ENCODE measurements at places on chromosomes 7 and 10.

DNA sequence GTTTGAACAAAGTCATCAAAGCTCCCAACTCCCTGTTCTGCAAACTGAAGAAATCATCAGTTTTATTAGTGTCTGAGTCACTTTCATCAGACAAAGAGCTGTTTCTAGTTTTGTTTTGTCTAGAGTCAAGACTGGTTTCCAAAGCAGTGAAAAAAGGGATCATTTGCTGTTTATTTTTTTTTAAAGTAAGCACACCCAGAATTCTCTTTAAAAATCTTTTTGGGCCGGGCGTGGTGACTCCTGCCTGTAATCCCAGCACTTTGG lies 972.0 kb upstream of the CELF2 start:
- no peak for DNase-seq

- DNase-seq: no peak
Measured at GRCh38 chr7:117582219-117582704, 102.4 kb downstream of the CFTR start.

- no peak for DNase-seq
Measured at GRCh38 chr7:144941127-144941526, 105.3 kb upstream of the TPK1 start.

- no peak for DNase-seq
Measured at GRCh38 chr7:115679976-115680375, 350.6 kb downstream of the TFEC start.

GRCh38 chr10:6649903-6650302 lies 69.8 kb upstream of the PRKCQ start:
- no peak for DNase-seq

DNA sequence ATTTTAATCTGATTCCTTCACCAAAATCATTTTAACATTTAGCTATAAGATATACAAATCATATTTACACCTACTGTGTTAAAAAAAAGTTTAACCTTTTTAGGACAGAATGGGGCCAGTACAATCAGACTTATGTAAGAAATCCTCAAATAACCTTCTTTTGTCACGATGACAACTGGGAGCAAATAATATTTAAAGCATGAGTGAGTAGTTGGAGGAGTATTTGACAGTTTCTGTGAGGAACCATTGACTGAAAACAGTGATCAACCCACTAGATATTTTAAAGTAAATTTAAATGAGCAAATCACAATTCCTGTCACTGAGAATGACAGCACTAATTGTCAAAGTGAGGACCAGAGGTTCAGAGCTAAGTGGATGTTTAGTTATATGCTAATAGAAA lies 289.1 kb downstream of the CNTNAP2 start:
- DNase-seq: no peak

- no peak for DNase-seq
Measured at GRCh38 chr10:77493851-77494261, 143.8 kb downstream of the KCNMA1 start.

DNA sequence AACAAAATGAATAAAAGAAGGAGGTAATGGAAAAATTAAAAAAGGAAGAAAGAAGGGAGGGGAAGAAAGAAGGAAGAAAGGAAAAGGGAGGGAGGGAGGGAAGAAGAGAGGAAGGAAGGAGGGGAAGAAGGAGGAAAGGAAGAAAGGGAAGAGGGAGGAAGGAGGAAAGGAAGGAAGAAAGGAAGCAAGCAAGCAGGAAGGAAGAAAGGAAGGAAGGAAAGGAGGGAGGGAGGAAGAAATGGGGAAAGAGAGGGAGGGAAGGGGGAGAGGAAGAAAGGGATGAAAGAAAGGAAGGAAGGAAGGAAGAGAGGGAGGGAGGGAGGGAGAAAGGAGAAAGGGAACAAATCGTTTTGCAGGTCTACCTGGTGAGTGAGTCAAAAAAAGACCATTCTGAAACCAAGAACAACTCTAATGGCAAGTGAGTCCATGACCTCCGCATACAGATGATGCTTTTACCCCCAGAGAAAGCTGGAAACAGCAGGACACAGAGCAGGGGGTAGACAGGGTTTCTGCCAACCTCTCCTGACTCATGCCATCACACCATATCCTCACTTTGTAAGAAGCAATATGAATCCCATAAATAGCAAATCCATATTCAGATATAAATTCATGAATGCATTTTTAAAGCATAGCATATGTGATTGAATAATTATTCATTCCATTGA lies 1112.9 kb upstream of the AUTS2 start:
- no peak for DNase-seq

DNA sequence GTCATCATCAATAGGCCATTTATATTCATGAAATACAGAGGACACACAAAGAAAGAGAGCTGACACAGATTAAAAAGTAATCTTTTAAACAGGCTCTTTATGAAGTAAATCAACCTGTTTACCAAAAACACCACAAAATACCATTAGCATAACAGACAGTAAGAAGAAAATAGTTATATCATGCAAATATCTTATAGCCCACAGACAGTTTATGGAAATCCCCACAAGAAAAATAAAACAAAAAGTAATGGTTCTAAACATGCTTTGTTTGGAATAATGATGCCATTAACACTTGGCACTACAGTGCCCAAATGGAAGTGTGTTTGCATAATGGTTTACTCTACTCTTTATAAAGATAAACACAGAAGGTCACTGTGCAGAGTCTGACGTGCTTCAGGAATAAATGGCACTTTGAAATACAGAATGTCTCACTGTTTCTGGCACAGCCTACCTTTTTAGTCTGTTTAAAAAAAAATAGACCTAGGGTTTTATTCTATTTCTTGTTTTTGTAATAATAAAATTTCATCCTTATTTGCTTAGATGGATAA lies 30.1 kb downstream of the SEMA3D start:
- DNase-seq: no peak

GRCh38 chr7:55591282-55591931 lies 19.1 kb upstream of the VOPP1 start:
- no peak for DNase-seq

DNA sequence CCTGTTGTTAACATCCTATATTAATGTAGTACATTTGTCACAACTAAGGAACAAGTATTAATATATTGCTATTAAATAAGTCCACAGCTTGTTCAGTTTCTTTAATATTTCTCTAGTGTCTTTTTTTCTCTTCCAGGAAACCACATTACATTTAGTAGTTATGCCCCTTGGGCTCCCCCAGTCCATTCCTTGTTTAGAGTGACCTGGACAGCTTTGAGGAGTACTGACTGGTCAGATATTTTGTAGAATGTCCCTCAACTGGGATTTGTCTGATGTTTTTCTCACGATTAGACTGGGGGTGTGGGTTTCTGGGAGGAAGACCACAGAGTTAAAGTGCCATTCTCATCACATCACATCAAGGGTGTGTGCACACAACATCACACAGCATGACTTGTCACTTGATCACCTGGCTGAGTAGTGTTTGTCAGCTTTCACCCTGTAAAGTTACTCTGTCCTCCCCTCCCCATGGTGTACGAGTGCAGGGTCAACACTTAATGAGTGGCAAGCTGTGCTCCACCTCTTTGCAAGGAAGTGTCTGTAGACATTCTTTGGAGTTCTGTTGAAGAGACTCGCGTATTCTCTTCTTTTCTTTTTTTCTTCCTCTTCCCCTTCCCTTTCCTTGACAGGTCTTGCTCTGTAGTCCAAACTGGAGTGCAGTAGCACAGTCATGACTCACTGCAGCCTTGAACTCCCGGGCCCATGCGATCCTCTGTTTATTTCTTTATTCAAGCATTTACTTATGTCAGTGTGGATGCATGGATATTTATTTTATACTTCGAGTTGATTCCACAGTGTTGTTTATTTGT lies 10.2 kb downstream of the LMTK2 start:
- DNase-seq: no peak

DNA sequence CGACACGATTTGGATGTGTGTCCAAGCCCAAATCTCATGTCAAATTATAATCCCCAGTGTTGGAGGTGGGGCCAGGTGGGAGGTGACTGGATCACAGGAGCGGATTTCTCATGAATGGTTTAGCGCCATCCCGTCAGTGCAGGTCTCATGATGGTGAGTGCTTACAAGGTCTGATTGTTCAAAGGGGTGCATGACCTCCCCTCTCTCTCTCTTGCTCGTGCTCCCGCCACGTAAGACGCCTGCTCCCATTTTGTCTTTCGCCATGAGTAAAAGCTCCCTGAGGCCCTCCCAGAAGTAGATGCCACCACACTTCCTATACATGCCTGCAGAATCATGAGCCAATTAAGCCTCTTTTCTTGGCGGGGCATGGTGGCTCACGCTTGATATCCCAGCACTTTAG lies 71.5 kb upstream of the NANOS1 start:
- no peak for DNase-seq

GRCh38 chr7:116384936-116385635 lies 114.5 kb upstream of the CAV2 start:
- no peak for DNase-seq

- no peak for DNase-seq
Measured at GRCh38 chr10:3424111-3424851, 251.7 kb upstream of the PITRM1 start.

DNA sequence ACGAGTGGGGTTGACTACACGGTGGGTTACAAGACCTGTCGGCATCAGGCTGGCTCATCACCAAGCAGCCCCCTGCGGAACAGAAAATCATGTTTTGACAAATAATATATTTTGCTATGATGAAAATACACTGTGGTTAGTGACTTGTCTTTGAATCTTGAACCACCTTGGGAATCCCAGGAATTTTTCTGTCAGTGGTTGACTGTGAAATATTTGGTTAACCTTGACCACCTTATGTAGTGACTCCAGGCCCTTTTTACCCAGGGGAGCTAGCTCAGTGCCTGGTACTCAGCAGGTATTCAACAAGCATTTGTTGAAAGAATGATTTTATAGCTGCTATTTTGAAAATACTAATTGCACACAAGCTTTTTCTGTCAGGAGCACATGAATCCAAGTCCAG lies 406.0 kb downstream of the PHF14 start:
- DNase-seq: no peak
